ENCODE measurements at places on chromosomes 12 and 14. TPM values are rescaled to one million over a fixed set of nuclear protein-coding genes. Genes with fewer than 3 reads are reported as not detected.

The PLBD2 gene
- 9.2 TPM for total RNA-seq

The C3AR1 gene
- total RNA-seq: 2.8 TPM

The TNS2 gene
- 2.5 TPM for total RNA-seq

The RND1 gene
- total RNA-seq: 11.9 TPM

The JPH4 gene
- total RNA-seq: not detected

The TECPR2 gene
- total RNA-seq: 5.8 TPM

The SERPINA5 gene
- total RNA-seq: not detected

- no peak for DNase-seq
Observed at GRCh38 chr12:51779876-51780275, 68.6 kb downstream of the FIGNL2 start.

DNA sequence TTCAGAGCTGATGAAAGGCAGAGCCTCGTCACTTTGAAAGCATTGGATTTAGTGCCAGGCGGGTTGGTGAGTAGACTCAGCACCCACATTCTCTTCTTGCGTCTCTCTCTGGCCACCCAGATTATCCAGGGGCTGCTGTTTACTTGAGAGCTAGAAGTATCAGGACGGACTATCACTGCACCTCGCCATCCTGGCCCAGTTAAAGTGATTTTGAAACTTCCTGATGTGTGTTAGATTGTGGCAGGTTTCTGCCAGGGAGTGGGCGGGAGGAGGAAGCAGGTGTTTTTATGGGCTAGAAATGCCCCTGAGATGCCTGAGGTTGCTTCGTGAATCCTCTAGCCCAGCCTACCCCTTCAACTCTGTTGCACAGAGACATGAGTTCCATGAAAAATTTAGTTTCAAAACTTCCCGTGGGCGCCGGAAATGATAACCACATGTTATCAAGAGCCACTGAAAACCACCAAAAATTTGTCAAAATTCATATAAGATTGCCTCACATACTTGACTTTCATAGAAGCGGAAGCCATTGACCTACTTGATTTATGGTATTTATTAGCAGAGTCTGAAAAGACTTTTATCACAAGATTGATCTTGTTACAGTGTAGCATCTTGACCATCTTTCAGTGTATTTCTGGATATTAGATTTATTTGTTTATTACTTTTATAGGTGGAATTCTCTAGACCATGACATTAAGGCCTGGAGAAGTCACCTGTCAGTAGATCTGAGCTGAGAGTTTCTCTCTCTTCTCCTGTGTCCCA, 466.0 kb downstream of the RAD51B start:
- DNase-seq: peak; percentile 36

- no peak for DNase-seq
Observed at GRCh38 chr12:15632708-15633107, 156.5 kb downstream of the EPS8 start.

GRCh38 chr12:109605599-109606228, 32.1 kb downstream of the MVK start:
- no peak for DNase-seq

DNA sequence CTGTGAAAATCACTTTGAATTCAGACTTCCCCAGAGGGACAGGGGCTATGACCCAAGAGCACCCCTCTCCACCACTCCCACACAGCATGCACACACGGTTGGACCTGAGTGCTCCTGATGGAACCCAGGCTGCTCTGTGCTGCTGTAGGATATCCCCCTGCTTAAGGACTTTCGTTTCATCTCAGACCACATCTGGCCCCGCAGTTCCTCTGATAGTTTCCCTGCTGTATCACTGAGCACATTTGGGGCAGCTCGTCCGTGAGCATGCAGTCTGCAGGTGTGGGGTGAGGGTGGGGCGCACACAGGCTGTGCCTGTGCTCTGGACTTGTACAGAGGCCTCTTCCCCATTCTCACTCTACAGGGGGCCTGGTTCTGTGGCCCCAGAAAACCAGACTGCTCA, 345.2 kb upstream of the FKBP4 start:
- DNase-seq: no peak

GRCh38 chr12:63919756-63920155, 75.3 kb downstream of the SRGAP1 start:
- no peak for DNase-seq

- DNase-seq: no peak
Observed at GRCh38 chr12:69214169-69214568, 25.2 kb upstream of the CPSF6 start.

DNA sequence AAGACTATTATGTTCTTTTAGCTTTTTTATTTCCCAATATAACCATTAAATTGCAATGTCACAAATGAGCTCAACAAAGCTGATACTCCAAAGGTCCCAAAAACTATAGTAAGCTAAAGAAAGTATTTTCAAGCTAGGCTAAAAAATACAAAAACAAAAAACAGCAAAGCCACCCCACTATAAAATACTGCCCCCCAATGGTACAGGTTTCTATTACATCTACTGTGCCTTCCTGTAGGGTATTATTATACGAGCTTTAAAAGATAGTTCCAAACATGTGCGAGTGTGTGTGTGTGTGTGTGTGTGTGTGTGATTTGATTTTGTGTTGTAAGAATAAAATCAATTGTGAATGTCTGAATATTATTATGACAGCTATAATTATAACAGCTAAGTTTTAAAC, 1.1 kb downstream of the IFNG start:
- no peak for DNase-seq

DNA sequence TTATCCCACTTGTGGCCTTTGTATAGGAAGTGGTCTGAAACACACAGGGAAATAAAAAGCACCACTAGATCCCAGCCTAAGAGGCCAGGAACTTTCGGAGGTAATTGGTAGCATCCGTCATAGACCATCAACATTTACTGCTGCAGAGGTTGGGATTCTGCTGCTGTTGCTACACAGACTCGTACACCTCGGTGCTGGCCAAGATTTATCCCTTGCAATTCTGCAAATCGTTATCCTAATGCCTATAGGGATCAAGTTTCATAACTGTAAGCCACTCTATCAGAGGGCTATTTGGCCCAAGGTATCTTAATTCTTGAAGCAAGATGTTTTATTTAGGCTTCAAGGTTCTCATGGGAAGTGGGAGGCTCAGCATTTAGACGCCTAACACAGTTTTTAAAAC, 913.6 kb downstream of the GALC start:
- DNase-seq: no peak

- DNase-seq: no peak
Observed at GRCh38 chr12:95829395-95829794, 29.4 kb upstream of the SNRPF start.
